Spleen (tissue), 13 donors: ENCODE measurements at places on chromosomes 13 and 19. TPM values are rescaled to one million over a fixed set of nuclear protein-coding genes. Genes with fewer than 3 reads are reported as not detected.

SUCLA2 gene
- total RNA-seq = 49.6 TPM

ZNF492 gene
- 0.34 TPM for total RNA-seq

RFPL4A gene
- total RNA-seq = not detected

ZNF837 gene
- 2.9 TPM for total RNA-seq

KCNK6 gene
- total RNA-seq = 25.9 TPM

LGALS4 gene
- total RNA-seq = 7.5 TPM
